Naive thymus-derived CD8-positive, alpha-beta T cell (primary cell): ENCODE measurements at places on chromosomes 1 and 21.

GRCh38 chr1:23091545-23091944, 72.3 kb downstream of the KDM1A start:
- DNase-seq, result no peak

GRCh38 chr1:201346337-201346939, 31.0 kb downstream of the TNNT2 start:
- no peak for DNase-seq

DNA sequence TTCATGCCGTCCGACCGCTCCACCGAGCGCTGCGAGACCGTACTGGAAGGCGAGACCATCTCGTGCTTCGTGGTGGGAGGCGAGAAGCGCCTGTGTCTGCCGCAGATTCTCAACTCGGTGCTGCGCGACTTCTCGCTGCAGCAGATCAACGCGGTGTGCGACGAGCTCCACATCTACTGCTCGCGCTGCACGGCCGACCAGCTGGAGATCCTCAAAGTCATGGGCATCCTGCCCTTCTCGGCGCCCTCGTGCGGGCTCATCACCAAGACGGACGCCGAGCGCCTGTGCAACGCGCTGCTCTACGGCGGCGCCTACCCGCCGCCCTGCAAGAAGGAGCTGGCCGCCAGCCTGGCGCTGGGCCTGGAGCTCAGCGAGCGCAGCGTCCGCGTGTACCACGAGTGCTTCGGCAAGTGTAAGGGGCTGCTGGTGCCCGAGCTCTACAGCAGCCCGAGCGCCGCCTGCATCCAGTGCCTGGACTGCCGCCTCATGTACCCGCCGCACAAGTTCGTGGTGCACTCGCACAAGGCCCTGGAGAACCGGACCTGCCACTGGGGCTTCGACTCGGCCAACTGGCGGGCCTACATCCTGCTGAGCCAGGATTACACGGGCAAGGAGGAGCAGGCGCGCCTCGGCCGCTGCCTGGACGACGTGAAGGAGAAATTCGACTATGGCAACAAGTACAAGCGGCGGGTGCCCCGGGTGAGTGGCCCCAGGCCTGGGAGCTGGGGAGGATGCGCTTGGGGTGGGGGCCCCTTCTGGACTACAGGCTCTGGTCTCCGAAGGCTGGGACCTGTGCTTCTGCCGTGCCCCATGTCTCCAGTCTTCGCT, 1.1 kb downstream of the SKI start:
- peak; percentile 44 for DNase-seq

GRCh38 chr1:47759936-47760629, 237.1 kb downstream of the TRABD2B start:
- DNase-seq, result no peak

DNA sequence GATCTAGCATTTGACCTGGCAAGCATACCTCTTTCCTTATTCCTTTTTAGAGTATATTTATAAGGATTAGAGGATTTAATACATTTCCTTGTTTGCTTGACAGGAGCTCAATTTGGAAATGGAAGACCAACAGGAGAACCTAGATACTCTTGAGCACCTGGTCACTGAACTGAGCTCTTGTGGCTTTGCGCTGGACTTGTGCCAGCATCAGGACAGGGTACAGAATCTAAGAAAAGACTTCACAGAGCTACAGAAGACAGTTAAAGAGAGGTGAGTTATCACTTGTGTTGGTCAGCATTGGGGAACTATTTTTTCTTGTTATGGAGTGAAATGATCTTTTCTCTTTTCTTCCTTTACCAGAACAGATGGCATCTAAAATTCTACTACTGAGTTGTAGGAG, 123.4 kb upstream of the BMP8A start:
- no peak for DNase-seq

DNA sequence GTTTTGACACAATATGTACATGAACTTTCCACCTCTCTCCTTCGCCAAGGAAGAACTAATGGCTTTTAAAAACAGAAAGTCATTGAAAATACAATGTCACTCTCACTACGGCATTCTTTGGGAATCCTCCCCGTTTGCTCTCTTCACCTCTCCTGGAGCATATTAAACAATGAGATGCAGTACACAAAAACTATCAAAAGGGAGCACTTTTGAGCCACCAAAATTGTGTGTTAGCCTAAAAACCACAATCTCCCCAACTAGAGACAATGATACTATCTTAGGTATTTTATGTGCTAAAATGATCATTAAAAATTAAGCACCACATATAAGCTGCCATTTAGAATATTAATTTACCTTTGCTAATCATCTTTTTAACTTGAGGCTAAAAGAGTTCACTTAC, 425.5 kb downstream of the KCTD3 start:
- no peak for DNase-seq

DNA sequence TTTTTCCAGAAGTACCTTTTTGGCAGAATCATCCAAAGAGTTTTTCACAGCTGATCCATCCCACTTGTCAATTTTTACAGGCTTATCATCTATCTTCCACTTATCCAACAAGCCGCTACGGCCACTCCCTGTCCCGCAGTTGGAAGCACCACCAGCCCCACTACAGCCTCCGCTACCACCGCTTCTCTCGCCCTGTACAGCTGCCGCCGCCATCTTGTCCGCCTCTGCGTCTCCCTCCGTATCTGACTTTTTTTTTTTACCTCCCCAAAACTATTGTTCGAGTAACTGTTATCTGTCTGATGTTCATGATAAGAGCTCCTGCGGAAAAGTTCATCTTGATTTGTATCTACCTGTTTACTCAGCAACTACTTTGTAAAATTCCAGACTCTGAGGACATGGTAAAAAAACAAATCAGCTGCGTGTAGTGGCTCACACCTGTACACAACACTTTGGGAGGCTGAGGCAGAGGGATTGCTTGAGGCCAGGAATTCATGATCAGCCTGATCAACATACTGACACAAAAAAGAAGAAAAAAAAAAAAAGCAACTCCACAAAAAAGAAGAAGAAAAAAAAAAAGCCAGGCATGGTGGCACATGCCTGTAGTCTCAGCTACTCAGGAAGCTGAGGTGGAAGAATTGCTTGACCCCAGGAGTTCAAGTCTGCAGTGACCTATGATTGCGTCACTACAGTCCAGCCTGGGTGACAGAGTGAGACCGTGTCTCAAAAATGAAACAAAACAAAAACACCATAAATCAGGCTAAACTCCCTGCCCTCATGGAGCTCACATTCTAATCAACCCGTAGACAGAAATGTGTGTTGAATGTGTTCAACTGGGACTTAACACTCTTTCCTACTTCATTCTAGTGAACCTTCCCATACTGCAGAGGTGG, 8.0 kb upstream of the EYA3 start:
- no peak for DNase-seq

DNA sequence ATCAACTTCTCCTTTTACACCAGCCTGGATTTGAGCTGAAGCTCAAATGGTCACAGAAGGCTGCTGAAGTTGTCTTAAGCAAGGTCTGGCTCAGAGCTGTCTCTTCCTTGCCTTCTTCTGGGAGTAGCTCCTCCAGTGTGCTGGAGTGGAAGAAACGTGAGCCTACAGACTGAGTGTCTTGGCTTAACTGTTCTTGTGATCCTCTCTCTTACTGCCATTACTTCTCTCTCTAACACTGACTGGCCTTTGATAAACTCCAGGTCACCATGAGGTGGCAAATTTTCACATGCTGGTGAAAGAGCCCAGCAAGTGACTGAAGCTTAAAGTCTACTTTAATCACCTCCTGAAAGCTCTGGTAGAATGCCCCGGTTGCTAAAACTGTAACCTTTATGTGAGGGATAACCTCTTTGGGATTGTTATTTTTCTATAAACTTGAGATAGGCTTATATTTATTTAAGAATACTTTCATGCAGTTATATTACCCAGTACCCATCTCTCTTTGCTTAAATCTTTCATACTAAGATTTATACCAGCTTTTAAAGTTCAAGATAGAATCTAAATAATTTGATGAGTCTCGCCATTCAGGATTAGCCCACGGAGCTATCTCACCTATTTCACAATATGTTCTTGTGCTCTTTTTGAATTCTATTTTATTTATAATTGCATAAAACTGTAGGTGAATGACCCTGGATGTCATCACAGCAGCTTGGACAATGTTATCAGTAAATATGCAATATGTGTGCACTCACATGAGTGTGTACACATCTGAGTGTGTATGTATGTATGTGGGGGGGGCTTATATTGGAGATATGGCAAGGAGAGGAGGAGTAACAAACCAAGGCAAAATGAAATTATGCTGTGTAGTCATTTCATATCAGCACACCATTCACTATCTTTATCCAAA, 924.0 kb downstream of the LTN1 start:
- DNase-seq, result no peak

DNA sequence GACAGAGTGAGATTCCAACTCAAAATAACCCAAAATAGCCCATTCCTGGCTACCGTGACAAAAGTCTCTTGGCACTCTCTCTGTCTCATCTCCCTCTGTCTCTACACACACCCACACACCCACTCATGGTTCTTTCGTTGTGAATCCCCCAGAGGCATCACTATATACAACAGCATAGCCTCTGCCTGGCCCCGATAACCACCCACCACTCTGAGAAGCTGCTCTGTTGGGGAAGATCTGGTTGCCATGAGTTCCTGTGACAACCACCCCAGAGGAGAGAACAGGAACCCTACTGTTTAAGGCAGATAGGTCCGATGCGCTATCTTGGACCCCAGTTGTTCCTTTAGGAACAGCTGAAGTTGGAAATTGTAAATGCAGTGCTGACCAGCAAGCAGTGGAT, 70.4 kb upstream of the LYST start:
- DNase-seq, result no peak

DNA sequence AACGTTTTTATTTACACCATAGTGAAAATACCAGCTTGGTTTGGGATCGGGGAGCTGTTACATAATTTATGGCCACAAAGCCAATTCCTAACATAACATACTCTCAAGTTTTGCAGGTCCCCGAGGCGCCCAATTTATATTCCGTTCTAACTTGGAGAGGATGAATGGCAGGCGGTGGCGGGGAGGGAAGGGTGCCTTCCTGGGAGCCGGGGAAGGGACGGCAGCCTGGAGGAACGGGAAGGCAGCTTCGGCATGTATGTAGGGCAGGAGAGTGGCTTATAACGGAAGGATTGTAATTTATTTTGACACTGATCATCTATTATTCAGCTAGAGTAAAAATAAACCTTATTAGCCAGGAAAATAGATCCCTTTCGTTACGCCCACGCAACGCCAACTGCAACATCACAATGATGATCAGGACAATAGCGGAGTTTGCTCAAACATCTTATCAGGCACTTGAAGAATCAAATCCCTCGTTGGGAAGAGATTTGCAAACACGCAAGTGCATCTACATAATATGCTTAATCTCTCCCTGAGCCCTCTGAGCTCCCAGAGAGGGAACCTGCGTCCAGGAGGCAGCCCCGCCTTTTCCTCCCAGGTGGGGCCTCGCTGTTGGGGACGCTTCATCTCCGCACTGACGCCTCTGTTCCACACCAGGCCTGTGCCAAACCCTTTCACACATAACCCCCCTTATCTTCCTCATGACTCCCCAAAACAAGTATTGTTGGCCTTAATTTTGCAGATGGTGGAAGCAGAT, 93.7 kb upstream of the C1orf174 start:
- DNase-seq, result no peak
